ENCODE measurements at places on chromosomes 2 and 18.

DNA sequence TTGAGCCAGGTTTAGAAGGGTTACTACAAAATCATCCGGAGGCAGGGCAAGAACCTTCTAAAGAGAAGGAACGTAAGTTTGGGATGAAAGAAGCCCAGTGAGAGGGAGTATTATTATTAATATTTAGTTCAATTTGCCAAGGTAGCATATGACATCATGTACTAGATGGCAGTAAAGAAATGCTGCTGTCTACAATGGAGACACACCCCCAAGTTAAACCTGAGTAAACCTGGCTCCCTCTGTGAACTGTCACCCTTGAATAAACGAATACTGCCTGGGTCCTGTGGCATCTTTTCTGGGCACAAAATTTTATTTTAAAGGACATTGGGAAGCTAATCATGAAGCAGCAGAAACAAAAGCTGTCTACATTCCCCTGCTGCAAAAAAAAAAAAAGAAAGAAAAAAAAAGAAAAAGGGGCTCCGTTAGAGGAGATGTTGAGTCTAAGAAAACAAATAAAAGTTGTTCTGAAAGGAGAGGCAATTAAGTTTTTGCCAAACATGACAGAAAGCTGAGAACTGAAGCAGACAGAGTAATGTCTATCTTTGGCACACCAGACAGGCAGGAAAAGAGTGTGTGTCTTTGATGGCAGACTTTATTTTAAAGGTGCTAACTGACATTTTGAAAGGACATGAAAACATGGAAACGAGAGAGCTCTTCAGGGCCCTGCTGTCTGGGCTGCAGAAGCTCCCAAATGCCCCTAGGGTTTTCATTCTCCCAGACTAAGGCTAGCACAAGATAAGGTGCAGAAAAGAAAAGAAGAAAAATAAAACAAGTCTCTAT is 557.7 kb upstream of the CHAC2 start:
- no peak for DNase-seq

- peak; percentile 65 for DNase-seq
These were observed 20.3 kb downstream of the STRADB start for GRCh38 chr2:201471732-201472393.

- DNase-seq = no peak
These were observed 132.8 kb downstream of the ACOXL start for GRCh38 chr2:110865188-110865587.

DNA sequence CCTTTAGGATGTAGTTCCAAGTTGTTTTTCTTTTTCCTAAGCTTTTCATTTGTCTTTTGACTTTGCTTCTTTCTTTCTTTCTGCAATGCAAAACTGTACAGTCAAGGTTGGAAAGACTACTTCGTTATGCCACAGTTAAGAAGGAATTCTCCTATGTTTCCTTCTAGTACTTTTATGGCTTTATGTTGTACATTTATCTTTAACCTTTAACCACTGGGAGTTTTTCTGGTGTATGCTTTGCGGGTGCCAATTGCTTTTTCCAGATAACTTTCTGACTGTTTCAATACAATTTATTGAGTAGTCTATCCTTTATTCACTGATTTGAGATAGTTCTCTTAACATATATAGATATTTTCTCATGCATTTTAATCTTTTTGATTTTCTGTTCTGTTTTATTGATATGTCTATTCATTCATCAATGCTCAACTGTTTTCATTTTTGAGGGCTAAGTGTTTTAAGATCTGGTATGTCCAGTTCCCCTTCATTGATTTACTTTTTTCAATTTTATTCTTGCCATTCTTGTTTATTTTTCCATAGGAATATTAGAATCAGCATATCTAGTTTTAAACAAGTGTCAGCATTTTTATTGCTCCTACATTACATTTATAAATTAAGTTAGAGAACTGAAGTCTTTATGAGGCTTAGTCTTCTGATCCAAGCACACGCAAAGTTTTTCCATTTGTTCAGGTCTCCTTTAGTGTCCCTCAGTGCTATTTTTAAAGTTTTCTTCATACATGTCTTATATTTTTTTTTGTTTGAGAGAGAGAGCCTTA is 49.9 kb upstream of the COX7A2L start:
- no peak for DNase-seq

GRCh38 chr2:173286153-173286809 is 68.4 kb upstream of the CDCA7 start:
- no peak for DNase-seq

- DNase-seq = no peak
These were observed 58.9 kb upstream of the TEX51 start for GRCh38 chr2:126839796-126840195.

DNA sequence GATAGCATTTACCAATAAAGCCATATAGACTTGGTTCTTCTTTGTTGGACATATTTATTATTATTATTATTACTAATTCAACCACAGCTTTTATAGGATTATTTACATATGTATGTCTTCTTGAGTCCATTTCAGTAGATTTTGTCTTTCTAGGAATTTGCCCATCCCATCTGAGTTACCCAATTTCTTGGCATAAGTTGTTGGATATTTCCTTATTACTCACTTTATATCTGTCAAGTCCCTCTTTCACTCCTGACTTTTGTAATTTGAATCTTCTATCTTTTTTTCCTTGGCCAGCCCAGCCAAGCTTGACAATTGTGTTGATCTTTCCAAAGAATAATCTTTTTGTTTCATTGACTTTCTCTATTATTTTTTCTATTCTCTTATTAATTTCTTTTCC is 543.7 kb downstream of the SUCLG1 start:
- peak; percentile 0 for DNase-seq

GRCh38 chr2:7031547-7032245 is 114.5 kb downstream of the RNF144A start:
- DNase-seq = no peak

- DNase-seq = no peak
These were observed 78.8 kb downstream of the EHBP1 start for GRCh38 chr2:62784341-62784740.

DNA sequence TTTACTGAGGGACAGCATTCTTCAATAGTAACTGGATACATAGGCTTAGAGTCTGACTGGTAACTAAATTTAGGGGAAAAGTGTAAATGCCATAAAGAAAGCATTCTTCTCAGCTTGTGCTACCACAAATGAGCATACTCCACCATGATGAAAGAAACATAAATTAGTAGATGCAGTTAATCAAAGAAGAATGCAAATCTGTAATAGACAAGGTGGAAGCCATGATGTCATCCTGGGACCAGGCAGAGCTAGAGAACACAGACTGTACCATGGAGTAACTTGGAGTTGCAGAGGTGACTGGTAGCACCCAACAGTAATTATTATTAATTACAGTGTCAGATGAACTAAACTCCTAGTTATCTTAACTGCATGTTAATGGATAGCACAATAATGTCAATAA is 51.7 kb downstream of the RBKS start:
- no peak for DNase-seq

GRCh38 chr18:58788971-58789875 is 75.5 kb upstream of the ZNF532 start:
- DNase-seq = peak; percentile 32

DNA sequence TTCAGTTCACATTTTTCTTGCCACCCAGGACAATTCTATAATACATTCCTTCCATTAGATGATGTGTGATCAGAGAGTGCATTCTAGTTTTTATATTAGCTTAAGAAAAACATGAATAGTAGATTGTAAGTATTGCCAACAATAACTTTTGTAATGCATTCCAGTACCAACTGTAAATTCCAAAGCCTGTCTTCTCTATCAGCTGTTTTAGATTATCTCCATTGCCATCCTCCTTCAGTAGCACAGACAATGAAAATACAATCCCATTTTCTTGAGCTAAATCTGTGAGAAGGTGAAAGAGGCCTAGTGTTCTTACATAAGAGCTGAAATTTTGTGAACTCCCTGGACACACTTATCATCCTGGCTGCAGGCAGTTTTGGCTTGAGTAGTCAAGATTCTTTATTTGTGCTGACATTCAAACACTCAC is 103.9 kb downstream of the CCBE1 start:
- DNase-seq = peak; percentile 65

DNA sequence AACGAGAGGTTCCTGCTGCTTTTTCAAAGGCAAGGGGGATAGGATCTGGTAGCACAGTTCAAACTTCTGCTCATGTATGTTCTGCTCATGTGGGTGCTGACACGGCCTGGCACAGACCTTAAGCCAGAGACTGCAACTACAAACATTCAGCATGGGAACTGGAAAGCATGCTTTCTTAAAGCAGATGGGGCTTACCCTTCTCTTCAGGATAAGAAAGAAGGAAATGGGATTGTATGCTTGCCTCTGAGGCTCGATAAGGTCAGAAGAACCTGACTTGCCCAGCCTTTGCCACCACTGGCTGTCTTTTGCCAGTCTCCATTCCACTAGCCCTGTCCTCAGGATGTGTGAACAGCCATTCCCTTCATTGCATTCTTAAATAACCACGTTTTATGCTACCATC is 10.7 kb downstream of the DOCK10 start:
- DNase-seq = no peak

- DNase-seq = peak; percentile 46
These were observed 1262.9 kb downstream of the SUCLG1 start for GRCh38 chr2:83196225-83196624.

DNA sequence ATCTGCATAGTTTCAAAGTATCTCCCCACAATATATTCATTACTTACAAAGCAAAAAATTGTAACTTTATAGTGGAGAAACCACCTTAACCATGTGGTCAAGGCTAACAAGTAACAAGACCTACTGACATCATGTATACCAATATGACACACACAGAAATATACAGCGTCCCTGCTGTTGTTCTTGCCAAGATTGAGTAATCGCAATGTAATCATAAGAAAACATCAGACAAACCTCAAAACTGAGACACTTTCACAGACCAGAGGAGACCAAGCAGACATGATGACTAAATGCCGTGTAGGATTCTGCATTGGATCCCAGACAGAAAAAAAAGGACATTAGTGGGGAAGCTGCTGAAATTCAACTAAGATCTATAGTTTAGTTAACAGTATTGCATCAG is 123.0 kb downstream of the ACAA2 start:
- DNase-seq = peak; percentile 95

GRCh38 chr2:124272261-124272841 is 247.3 kb downstream of the CNTNAP5 start:
- DNase-seq = no peak

DNA sequence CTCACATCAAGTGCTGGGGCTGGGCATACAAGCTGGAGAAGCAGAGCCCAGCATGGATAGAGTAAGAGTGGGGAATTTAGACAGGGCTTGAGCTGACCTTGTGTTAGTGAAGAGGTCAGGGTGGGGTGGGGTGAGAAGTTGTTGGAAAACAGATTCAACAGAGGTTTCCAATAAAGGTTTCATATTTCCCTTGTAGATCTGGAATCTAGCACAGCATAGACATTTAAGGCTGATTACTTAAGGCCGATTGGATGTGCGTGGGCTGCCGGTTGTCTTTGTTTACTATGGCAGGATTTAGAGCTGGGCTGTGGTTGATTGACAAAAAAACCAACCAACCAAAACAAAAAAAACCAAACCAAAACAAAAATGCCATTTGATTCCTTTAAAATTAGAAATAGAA is 114.9 kb upstream of the SEC11C start:
- DNase-seq = peak; percentile 46

DNA sequence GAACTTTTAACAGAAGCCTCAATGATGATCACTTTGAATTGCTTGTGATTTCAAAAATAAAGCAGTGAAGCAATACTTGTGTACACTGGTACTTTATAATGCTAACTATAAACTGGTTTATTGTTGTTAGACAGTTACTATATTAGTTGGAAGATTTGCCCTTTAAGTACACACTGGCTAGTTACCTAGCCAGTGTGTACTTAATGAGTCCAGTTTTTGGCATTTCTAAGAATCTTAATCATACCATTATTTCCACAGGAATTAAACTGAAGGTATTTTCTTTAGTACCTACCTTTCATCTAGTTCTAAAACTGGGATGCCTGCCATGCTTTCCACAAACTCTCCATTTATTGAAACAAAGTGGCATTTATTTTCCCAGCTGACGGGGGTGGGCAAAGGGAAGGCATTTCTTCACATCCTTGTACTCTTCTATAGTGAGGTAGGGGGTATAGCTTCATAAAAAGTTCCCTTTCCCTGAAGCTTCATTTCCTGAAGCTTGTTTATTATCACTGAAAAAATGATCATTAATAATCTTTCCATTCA is 49.9 kb downstream of the UGP2 start:
- DNase-seq = no peak
